ENCODE measurements at places on chromosomes 7 and 10.

GRCh38 chr10:127318396-127318795 is 122.0 kb upstream of the INSYN2A start:
- no peak for DNase-seq

DNA sequence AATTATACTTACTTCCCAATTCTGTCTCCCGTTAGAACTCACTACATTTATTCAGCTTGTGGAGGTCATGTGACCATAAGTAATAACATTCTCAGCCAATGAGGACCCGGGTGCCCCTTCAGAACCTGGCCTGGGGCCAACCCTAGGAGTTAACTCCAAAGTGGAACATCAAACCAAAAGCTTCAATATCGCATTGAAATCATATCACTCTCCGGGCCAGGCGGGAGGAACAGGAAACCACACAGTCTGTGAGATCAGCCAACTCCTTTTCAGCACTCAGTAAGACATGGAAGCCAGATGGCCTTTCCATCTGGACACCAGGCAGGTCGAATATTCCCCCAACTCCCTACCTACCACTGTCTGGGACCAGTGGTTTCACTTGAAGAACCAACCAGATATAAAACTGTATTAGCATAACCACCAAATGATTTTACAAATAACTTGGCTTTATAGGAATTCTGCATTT is 5.5 kb downstream of the CREB3L2 start:
- no peak for DNase-seq

GRCh38 chr10:50422259-50422658 is 170.9 kb upstream of the ASAH2 start:
- DNase-seq = no peak

DNA sequence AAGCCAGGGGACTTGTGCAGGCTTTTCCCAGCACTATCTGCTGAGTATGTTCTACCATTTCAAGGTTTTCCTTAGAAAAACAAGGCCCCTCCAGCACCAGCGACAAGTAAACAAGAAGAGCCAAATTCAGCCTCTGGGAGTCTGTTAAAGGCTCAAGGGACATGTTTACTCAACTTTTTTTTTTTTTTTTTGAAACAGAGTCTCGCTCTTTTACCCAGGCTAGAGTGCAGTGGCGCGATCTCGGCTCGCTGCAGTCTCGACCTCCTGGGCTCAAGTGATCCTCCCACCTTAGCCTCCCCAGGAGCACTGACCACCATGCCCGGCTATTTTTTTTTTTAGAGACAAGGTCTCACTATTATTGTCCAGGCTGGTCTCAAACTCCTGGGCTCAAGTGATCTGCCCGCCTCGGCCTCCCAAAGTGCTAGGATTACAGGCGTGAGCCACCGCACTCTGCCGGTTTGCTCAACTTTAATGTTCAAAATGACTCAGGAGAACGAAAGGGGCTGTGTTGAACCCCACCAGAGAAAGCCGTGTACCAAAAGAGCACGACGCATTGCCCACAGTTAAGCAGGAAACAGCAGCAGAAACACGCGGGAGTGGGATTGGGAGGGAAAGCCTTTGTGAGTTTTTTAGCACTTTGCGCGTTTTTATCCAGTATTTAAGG is 772 bp downstream of the PRDX3 start:
- no peak for DNase-seq

GRCh38 chr10:22837771-22838170 is 90.1 kb upstream of the ARMC3 start:
- DNase-seq = no peak

Measured in T-helper 9 cell (primary cell).